ENCODE measurements at places on chromosomes 1 and 21.
A peak's percentile ranks its signal among the peaks of the same experiment; 100 is the strongest.

DNA sequence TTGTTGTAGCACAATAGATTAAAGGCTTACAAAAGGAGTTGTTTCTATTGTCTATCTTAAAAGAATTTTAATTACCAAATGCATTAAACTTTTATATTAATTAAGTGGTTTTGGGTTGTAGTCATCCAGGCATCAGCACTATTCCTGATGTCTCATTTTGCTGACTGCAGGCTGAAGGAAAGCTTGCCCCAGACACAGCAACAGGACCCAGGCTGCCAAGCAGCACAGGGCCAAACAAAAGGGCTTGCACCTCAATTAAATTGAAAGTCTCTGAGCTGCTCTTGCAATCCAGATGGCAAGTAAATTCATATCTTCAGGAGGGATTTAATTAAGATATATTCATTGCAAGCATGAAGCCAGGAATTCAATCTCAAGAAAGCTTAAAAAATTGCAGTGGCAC lies 80.7 kb upstream of the CHODL start:
- no peak for DNase-seq

GRCh38 chr1:161259765-161260164 lies 1.2 kb downstream of the PCP4L1 start:
- DNase-seq: no peak

- DNase-seq: no peak
These were observed 181.5 kb downstream of the GABPA start for GRCh38 chr21:25916226-25916625.

DNA sequence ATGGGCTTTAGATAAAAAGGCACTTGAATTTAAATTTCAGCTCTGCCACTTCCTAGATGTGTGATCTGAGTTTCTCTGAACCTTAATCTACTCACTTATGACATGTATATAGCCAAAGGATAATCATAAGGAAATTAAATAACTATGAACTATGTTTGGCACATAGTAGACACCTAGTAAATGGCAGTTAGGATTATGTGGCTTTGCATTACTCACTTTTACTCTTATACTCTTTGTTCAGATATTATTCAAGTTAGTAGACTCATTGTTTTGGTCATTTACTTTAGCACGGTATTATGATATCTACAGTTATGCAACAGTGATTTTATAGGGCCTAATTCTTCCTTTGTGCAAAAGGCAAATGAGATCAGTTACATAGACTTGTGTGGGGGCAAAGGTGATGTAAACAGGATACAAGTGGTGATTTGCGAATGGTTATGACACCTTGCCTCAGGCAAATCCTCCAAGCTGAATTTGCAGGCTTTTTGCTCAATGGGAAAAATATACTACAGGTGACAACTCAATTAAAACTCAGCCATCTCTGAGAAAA lies 297.2 kb upstream of the PBX1 start:
- DNase-seq: no peak

- DNase-seq: peak; percentile 88
These were observed 121.0 kb upstream of the IRF2BP2 start for GRCh38 chr1:234730770-234731568.

DNA sequence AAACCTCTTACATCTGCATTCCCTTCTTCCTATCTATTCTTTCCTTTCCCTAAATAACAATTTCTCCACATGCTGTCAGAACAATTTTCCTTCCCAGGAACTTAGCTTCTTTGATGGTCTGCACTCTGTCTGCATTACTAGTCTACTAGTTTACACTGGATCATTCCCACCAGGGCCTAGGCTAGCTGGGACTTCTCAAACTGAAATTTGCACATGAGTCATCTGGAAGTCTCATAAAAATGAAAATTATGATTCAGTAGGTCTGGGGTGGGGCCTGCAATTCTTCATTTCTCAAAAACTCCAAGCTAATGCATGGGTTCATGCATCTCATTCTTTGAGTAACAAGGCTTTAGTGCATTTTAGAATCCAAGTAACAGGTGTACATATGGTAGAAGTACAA lies 74.2 kb downstream of the GABPA start:
- no peak for DNase-seq

DNA sequence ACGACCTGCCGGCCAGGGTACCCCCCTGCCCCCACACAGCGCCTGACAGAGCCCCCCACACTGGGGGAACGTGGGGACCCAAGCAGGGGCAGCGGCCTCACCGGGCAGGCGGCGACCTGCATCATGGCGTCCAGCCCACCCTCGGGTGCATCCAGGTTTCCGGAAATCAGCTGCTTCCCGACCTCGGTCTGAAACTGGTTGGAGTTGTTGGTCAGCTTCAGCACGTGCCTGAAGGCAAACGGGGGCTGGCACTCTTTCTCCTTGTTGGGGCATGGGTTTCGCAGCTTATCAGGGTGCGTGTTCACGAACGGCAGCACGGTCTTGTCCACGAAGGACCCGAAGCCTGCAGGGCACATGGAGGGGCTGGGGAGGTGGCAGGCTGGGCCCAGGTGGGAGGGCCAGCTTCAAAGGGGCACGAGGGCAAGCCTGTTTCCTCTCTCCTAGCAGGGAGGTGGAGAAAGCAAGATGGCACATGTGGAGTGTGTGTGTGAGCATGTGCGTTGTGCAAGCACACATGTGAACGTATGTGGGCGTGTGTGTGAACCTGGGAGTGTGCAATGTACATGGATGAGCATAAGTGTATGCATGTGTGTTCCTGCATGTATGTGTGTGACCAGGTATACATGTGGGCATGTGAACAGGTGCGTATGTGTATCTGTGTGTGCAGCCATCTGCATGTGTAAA lies 19.2 kb downstream of the ITGB2 start:
- no peak for DNase-seq

DNA sequence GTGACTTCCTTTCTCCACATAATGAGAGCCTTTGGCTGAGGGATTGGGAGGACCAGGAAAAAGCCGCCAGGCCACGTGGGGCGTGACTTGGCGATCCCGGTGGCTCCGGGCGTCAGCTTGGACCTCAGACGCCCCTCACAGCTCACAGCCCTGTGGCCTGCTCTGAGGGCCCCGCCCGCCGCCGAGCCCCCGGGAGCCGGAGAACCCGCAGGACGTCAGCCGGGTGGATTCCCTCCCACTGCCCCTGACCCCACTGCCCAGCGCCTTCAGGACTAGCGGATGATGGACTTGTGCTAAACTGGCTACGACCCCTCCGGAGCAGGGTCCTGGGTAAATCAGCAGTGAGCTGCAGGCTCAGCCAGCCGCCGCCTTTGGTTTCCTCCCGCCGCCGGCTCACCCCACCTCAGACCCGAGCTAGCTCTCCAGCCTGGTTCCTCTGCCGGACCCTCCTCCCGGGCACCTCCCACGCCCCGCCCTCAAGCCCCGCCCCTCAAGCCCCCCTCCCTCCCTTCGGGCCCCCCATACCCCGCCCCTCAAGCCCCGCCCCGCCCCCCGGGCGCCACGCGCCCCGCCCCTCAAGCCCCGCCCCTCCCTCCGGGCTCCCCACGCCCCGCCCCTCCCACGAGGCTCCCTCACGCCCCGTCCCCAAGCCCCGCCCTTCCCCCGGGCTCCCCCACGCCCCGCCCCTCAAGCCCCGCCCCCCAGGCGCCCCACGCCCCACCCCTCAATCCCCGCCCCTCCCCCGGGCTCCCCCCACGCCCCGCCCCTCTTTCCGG lies 10.0 kb upstream of the FAAP20 start:
- peak; percentile 57 for DNase-seq

DNA sequence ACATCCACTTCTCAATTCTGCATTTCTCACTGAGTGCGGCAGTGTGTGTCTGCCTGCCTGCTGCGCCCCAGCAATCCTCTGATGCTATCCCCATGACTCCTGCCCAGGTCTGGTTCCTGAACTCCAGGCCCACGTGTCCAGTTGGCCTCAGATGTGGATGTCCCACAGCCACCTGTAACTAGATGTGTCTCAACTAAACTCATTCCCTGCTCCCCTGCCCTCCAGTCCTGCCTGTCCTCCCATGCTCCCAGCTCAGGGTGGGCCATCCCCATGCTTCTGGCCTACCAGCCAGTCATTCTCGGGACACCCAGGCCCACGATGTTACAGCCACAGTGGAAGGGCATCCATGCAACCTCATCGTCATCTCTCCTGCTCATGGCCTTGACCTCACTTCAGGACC lies 76.8 kb downstream of the STUM start:
- DNase-seq: no peak

- DNase-seq: no peak
These were observed 36.5 kb downstream of the ZBTB18 start for GRCh38 chr1:244087611-244088010.

All from CD4-positive, alpha-beta T cell treated with Interleukin-4 for 4 hours (primary cell).